Activated effector memory CD4-positive, alpha-beta T cell treated with Interleukin-2 at 50 U/mL for 16 hours (primary cell): ENCODE measurements at places on chromosomes 1 and 21.

- no peak for DNase-seq
Observed at GRCh38 chr1:41650028-41650880, 165.8 kb upstream of the EDN2 start.

DNA sequence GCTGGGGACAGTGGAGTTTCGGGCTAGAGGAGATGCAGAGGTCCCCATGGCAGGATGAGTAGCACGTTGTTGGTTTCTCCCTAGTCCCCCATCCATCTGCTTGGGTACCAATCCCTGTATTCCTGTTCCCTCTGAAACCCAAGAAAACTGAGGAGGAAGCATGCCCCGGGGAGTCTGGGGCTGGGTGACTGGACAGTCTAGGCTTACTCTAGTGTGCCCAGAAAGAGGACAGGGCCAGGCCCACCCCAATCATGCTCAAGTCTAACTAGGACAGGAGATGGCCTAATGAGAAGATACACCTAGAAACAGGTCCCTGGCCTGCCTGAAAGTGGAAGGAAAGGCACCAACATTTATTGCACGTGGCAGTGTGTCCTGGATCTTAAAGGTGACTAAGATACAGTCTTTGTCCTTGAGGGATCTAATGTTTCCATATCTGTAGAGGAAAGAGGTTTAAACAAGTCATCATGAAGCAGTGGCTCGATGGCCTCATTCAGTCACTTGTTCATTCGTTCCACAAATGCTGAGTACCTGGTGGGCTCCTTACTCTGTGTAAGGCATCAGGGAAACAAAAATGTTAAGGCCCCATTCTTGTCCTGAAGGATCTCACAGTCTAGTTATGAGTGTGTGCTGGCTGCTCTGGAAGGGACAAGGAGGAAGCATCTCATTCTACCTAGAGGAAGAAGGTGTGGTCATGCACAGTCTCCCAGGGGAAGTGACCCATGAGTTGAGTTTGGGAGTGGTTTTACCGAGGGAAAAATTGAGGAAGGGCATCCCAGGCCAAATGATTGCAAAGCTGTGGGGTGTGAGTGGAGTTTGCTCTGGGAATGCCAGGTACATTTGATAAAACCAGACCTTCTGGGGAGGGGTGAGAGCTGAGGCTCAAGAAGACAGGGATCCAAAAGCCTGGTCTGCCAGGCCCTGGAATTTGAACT, 10.0 kb downstream of the CDK18 start:
- no peak for DNase-seq

DNA sequence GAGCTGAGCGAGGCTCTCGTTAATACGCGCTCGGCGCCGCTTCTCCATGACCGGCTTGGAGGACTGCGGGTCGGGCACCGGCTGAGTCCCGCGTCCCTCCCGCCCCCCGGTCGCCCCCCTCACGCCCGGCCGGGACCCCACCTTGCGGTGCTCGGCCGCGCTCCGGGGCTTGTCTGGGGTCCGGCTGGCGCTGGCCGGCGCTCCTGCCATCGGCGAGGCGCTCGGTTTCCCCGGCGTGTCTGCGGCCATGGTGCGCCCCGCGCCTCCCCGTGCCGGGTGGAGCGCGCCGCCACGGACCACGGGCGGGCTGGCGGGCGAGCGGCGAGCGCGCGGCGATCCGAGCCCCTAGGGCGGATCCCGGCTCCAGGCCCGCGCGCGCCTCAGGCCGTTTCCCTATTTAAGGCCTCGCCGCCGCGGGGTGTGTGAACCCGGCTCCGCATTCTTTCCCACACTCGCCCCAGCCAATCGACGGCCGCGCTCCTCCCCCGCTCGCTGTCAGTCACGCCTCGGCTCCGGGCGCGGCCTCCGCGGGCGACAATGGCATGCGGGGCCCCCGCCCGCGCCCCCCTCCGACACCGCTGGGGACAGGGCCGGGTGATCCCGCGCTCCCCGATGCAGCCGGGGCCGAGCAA, at the start of gene HES4:
Gene HES4 (minus strand): TSS at position 373 of the 632 bp plus-strand sequence. CDS start 124 bp downstream, at position 249.
- DNase-seq = peak; percentile 13

GRCh38 chr1:93827633-93828366, 51.2 kb downstream of the DNTTIP2 start:
- DNase-seq = no peak

GRCh38 chr1:186183219-186183618, 191.8 kb downstream of the TPR start:
- no peak for DNase-seq

DNA sequence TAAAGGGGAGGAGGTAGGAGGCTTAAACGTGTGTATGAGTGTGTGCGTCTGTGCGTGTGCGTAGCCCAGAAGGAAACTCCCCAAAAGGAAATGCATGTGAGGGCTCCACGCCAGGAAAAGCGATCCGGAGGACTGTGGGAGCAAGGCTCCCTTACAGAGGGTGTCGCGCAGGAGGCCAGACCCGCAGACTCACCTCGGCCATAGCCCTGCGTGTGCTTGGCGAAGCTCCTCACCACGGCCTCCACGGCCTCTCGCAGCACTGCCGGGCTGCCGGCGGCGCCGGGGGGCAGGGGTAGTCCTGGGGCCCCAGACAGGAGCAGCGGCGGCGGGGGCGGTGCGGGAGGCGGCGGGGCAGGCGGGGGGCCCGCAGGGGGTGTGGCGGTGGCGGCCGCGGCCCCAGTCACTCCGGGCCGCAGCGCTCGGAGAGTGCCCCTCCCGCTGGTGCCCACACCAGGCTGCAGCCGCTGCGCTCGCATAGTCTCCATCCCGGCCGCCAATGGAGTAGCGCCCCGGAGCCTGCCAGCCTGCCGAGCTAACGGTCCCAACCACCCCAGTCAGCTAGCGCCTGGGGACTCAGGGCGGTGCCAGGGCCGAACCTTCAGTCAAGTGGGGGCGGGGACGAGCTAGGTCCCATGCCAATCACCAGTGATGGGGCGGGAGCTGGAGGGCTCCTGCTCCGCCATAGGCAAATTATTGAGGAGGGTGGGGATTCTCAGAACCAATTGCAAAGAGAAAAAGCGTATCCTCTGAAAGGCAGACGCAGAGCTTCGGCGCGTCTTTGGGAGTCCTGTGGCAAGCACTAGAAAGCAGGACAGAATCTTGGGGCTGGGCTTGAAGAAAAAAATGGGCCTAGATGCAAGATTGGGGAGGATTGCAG, at the start of gene LIX1L:
Gene LIX1L (minus strand): TSS at position 575 of the 877 bp plus-strand sequence. CDS start 90 bp downstream, at position 485.
- DNase-seq = peak; percentile 93

GRCh38 chr1:11318982-11319381, 46.0 kb downstream of the UBIAD1 start:
- no peak for DNase-seq

DNA sequence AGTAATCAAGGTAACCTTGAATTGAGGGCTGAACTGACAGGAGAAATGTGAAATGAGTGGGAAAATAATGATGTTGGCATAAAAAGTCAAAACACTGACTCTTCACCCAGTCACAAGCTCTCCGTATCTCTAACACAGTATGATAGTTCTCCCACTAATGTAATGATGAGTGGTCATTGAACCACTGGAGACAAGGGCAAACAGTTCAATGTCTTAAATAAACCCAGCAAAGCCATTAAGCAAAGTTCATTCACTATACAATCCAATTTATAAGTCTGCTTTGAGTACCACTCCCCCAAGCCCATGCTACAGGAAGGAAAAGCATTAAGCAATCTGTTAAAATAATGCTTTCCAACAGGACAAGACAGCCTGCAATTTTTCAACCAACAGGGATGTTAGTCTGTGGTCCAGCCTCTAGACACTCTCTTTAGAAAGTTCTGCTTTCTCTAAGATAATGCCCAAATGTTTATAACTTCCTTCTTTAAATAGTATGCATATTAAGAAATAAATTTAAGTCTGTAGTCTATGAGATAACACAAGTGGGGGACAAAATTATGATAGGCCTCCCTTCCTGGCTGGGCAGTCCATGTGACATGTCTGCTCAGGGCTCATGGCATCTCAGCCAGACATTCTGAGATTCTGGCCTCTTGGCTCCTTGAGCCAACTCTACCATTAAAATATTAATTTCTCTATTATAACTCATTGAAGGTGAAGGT, 25.5 kb upstream of the DDAH1 start:
- DNase-seq = no peak

DNA sequence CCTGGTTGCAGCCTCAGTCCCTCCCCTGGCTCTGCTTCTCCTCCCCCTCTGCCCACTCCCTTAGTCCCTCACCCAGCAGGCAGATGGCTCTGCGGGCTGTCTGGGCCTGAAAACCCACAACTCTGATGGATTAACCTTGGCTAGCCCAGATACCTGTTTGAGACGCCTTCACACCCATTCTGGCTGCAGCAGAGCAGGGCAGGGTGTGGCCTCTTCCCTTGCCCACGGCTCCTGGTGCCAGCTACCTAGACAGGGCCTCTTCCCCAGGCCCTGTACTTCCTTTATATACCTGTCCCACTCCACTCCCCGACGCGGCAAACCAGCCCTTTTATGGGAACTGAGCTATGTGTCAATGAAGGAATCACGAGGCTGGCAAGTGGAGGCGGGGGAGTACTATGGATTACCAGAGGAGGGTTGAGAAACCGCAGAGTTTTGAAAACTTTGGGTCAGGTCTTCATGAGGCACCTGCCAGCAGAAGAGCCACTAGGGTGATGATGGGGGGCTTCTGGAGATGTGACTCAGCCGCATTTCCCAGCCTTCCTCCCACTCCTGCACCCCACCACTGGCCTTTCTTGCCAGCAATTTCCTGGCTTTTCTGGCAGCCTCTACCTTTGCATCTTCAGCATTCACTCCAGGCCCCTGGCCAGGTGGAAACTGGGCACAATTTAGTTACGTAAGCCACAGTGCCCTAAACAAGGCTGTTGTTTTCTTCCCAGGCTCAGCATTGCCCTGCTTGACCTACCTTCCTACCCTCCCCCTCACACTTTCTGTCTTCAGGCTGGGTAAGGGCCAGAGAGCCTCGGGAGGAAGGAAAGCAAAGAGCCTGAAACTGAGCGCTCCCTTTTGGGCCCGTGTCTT, at the start of gene CHI3L1:
Gene CHI3L1 (minus strand): TSS at position 259 of the 858 bp plus-strand sequence. CDS start 81 bp downstream, at position 178.
- DNase-seq = no peak

GRCh38 chr1:90204023-90204590, 209.2 kb downstream of the ZNF326 start:
- DNase-seq = no peak

DNA sequence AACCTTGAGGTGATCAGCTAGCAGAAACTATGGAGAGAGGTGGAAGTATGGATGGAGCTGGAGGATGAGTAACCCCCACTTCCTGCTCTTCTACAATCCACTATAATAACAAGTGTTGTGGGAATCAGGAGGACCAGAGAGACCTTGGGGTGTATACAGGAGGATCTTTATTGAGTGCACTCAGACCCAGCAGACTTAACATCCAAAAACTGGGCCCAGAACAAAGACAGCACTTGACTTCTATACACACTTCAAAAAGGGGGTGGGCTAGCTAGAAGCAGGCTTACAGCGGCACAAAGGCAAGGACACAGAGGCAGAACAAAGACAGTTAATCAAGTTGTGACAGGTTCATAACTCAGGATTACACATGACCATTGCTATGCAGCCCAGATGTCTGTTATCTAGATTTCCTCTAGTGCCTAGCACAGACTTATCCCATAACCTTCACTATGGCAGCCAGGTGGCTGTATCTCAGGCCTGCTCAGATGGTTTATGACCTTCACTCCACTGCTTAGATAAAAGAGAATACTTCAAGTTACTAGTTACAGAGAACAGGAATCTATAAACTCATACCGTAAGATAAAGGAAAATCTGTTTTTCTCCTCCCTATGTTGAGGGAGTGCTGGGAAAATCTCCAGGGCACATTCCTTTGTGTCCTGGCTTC, 36.1 kb upstream of the PADI2 start:
- no peak for DNase-seq

GRCh38 chr1:39996396-39997004, 41.6 kb downstream of the MFSD2A start:
- no peak for DNase-seq

- DNase-seq = no peak
Observed at GRCh38 chr1:2282556-2283270, 54.6 kb downstream of the SKI start.

GRCh38 chr1:57959531-57960241, 535.8 kb upstream of the DAB1 start:
- no peak for DNase-seq

DNA sequence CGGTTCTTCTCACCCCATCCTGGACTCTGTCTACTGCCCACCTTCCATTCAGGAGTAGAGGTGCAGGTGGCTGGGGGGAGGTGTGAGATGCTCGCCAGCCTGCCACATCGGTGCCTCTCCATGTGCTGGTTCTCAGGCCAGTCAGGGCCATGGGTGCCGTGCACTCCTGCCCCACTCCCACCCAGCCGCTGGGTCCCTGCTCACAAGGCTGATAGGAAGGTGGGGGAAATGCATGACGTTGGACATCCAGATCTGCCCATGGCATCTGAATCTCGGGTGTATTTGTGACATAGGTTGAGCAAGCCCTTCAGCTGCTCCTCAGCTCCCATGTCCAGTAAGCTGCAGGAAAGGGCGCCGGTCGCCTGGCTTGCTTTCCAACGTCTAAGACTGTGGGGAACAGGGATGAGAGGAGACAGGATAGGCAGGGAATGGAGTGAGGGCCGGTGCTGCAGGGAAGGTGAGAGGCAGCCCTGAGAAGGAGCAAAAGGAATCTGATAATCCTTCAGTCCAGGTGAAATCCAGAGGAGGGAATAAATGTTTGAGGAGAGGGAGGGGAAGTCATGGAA, 11.8 kb downstream of the S100A7A start:
- no peak for DNase-seq

DNA sequence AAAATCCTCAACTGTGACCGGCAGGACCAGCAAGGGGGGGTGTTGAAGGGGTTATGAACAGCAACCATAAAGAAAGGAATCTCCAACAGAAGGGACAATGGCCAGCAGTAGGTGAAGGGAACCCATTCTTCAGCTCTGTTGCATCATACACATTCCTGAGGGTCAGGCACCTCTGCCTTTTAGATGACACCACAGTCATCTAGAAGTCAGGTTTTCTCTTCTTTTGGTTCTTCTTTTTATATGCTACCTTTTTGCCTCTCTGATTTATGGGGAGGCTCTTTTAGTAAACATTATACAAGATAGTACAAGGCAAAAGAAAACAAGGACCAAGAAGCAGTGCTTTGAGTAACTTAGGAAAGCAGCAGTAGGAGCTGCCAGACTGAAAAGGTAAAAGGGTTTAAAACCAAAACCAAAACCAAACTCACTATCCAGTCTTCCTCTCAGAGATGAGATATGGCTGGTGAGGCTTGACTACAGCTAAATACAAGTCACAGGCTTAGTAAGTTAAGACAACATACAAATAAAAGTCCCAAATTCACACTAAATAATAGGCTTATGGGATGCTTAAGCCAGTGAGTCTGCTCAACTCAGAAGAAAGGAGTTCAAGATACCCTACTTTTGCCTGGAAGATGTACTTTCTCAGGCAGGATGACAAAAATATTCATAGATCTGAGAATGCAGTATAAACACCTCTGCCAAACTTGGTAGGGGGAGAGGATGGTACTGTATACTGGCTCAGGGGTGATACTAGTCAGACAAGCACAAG, 4.1 kb downstream of the TEX38 start:
- DNase-seq = no peak

DNA sequence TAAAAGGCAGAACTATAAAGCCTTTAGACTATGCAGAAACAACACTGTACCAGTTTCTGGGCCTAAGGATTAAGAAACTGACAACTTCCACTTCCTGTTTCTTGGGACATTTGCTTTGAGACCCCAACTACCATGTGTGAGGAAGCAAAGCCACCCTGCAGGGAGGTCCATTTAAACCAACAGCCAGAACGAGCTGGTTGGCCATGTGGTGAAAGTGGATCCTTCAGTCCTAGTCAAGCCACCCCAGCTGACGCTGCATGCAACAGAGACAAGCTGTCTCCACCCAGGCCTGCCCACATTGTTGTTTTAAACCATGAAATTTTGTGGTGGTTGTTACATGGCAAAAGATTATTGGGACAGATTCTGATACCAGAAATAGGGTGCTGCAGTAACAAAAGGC, 31.8 kb upstream of the SLFNL1 start:
- no peak for DNase-seq
